Activated T-cell treated with anti-CD3 and anti-CD28 coated beads for 1 hour (primary cell): ENCODE measurements at places on chromosomes 1 and 21.

DNA sequence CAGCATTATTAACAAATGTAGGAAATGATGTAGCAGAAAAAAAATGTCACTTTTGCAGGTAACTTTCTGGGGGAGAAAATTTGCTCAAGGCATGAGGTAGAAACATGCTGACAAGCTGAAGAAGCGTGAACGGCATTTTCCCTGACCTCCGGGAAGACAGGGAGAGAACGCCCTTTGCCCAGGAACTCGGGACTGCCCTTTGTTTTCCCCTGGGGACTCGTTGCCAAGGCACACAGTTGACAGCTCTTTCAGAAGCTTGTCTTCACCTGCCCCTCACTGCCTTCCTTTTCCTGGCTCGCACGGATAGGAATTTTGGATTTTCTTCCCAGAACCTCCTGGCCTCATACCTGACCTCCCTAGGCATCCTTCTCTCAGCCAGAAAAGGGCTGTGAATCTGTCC, 52.7 kb upstream of the COA6 start:
- DNase-seq = no peak

DNA sequence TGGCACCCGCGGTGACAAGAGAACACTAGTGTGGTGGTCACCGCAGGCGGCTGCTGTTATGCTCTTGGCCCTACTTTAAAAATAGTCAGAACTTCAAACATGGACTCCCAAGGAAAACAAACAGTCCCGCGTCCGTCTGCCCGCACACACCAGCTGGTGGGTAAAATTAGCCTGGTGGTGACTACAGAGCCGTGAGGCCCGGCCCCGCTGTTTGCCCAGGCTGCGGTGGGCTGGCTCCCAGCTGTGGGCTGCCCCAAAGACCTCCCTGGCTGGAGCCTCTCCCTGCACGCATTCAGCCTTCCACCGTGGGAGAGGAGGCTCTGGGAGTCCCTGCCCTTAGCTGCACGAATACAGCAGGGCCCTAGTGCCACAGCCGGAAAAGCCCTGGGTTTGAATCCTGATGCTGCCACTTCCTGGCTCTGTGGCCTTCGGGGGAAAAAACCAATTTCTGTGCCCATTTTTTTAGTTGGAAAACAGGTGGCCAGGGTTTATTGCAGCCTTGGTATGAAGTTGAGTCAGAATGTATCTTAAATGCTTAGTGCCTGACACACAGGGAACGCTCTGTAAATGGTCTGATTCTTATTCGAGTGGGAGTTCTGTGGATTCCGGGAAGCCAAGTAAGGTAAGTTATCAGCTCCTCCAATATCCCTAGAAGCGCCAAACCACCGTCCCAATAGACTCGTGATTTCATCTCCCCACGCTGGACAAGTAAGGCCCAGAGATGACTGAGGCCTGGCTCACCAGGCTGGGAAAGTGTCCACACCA, 58.2 kb downstream of the ALPL start:
- DNase-seq = no peak

- no peak for DNase-seq
Measured at GRCh38 chr21:16046656-16047330, 317.0 kb downstream of the USP25 start.

DNA sequence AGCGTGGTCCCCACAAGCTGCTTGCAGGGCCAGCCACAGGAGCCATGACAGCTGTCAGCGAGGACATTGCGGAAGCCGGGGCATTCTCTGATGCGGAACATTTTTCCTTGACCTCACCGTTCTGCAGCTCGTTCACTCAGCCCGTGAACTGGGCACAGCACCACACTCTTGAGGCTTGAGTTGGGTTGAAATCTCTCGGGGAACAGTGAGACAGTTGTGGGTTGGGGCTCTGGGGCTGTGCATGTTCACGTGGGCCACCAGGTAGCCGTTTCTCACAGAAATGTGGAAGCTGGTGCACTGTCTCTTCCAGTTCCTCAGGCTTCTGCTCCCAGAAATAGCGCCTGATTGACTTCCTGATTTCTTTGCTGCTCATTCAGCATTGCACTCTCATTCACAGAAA, 69.8 kb downstream of the SPSB1 start:
- no peak for DNase-seq

DNA sequence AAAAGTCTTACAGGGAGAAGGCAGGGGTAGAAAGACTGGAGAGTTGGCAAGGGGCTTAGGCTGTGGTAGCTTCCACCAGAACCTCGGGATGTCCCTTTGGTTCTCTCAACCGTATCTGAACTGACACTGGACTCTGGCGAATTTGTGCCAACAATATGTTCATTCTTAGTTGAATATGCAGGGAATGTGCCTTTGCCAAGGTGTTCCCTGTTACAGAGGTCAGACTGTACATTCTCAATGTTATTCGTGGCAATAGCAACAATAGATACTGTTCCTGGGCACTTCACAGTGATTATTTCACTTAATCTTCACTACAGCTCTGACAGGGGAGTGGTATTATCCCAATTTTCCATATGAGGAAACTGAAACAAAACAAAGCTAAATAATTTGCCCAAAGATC, 51.5 kb upstream of the RAB3GAP2 start:
- DNase-seq = no peak
